ENCODE measurements at places on chromosomes 3 and 15. TPM values are rescaled to one million over a fixed set of nuclear protein-coding genes. Genes with fewer than 3 reads are reported as not detected.

GRCh38 chr15:78301326-78301725 is 1.9 kb upstream of the SKIC8 start:
- DNase-seq: no peak

SST gene
- 15.1 TPM for polyA plus RNA-seq

DNA sequence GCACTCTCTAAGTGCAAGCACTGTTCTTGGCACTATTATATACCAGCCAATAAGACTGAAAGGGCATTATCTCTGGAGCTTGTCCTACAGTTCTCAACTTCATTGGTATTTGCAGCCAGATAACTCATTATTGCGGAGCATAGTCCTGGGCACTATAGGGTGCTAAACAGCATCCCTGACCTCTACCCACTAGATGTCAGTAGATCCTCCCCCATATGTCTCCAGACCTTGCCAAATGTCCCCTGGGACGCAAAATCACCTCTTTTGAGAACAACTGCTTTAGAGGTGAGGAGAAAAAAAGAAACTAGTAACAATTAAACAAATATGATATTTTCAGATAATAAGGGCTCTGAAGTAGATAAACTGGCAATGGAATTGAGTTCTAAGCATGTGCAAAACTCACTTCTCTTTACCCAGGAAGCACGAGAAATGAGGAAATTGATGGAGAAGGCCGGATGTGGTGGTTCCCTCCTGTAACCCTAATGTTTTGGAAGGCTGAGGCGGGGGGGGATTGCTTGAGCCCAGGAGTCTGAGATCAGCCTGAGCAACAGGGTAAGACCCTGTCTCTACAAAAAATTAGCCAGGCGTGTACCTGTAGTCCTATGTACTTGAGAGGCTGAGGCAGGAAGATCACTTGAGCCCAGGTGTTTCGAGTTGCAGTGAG is 61.4 kb downstream of the FRMD4B start:
- DNase-seq: no peak

DNA sequence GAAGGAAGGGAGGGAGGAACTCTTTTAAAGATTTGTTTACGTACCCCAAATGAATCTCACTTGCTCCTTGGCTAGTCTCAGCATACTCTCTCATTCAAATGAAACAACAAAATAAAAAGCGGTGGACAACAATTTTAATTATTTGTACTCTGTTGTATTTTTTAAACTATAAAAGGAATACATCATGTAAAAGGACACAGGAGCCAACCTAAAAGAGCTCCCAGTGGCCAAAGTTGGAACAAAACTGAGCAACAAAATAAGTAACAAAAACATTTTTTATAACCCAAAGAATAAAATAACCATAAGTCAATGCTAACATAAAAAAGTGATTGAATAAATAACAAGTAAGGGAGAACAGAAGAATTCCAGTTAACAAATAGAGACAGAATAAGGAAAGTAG is 24.4 kb upstream of the SSUH2 start:
- DNase-seq: no peak
